ENCODE measurements at places on chromosomes 4 and X.

DNA sequence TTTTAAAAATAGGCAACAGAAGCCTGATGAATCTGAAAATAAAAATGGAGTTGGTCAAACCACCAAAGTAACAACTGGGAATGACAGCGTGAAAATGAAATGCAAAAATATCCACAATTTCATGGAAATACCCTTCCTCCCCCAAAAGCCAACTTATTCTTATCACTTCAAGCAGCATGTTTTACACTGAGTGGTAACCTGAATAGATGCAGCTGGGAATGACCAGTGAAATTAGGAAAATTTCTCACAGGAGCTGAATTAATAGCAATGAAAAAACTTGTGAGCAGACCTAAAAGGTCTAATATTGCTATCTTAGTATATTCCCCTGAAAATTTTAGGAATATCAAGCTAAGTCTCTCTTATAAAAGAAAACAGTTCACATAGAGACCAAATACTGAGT lies 239.0 kb downstream of the PCDH18 start:
- DNase-seq = no peak

GRCh38 chr4:142396279-142396678 lies 449.8 kb downstream of the INPP4B start:
- no peak for DNase-seq

DNA sequence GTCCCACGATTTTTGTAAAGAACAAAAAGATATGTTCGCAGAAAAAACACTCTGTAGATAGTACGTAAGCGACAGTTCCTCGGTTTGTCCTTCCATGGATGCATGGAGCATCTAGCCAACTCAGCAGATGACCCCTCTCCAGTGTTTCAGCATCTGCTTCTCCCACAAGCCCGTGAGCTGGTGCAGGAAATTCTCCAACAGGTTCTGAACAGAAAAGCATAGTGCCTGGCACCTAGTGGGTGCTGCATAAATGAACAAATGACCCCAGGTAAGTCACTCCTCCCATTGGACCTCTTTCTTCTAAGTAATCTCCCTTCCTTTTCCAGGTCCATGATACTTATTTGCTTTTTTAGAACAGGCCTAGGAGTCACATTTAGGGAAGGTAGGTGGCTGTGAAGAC lies 966 bp upstream of the KIAA0232 start:
- no peak for DNase-seq

DNA sequence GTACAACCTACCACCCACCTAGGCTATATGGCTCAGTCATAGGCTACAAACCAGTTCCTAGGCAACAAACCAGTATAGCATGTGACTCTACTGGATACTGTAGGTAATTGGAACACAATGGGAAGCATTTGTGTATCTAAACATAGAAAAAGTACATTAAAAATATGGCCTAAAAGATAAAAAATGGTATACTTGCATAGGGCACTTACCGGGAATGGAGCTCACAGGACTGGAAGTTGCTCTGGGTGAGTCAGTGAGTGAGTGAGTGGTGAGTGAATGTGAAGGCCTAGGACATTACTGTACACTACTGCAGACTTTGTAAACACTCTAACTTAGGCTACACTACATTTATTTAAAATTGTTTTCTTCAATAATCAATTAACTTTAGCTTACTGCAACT lies 139.2 kb upstream of the RBPJ start:
- no peak for DNase-seq

DNA sequence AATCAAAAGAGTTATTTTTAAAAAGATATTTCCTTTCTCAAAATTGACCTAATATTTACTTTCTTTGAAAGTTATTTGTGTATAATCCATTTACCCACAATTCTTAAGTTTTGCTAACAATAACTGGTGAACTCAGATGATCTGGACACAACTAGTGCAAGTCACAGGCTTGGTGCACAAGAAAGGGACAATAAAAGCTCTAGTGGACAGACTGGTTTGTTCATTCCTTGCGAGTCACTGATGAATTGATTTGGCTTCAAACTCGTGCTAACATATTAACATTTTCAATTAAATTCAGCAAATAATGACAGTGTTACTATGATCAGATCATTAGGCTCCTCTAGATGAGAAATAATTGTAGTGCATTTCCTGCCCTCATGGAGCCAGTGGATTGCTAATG lies 169.2 kb downstream of the BMPR1B start:
- DNase-seq = no peak

DNA sequence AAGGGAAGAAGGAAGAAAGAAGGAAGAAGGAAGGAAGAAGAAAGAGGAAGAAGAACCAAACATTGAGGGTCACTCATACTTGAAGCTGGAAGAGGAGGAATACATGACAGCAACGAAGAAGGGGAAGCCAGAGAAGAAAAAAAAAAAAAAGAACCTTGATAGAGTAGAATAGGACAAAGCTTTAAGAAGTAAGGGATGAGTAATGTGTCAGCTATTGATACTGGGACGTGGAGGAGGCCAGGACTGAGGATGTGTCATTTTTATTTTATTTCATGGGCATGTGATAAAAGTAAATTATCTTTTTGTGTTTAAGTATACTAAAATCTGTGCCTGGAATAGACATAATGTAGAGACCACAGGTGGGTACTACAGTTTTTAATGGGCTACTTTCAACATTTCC lies 6.4 kb downstream of the EDA2R start:
- no peak for DNase-seq

DNA sequence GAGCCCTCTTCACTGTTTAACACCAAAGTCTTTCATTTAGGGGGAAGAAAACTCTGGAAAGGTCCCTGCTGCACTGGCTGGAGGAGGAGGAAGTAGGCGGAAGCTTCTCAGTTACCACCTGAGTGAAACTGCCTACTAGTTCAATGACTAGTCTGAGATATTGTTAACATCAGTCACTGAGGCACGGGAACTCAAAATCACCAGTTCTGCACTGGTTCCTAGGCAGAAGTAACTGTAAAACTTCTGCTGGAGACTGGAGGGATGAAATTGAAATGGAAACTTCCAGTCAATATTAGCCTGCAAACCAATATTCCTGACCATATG lies 178.3 kb downstream of the SNCA start:
- DNase-seq = no peak

- DNase-seq = no peak
Measured at GRCh38 chr4:168502861-168503260, 6.0 kb downstream of the PALLD start.

DNA sequence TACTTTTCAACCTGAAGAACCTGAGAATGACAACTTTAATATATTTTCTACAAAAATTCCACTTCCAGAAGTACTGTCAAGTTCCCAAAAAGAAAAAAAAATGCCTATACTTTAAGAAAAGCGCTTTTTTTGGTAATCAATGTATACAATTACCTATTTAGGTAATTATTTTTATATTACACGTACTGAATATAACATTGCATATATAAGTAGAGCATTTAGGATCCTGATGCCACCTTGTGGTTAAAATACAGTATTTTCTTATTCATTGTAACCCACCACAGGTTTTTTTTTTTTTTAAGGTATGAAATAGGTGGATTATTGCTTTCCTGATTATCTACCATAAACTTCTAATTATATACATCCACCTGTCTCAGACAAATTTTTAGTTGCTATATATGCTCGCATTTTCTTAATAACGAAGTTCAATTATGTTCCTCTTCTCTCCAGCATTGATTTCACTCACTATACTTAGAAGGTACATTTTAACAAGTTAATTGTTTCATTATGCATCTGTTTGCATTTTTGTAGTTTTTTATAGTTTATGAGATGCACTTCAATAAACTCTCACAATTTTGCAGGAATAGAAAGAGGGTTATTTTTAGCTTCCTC lies 5.2 kb downstream of the MAP9 start:
- DNase-seq = no peak

DNA sequence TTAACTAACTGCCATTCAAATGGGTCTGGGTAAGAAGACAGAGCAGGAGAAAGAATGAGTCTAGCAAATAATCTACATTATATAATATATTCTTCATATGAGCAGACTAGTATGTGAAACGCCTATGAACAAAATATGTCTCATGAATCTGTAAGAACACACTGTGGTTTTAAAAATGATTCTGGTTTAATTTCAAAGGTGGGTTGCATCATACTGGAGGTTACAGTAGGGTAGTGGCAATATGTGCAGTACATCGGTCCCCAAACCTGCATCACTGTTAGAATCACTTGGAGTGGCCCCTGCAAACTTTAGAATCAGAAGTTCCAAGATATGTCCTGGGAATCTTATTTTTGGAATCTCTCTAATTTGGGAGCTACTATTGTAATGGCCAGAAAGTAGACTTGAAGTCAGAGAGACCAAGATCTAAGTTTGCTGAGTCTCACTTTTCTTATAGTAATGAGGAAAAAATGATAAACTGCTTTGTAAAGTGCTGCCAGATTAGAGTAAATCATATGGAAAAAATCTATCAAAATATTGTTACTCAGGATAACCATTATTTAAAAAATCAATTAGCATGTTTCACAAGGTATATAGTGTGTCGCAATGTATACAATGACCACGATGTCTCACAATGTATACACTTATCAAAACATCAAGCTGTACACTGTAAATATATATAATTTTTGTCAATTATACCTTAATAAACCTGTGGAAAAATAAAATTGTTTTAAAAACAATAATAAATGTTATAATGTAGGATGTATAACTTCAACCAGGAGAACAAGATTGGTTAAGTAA lies 37.9 kb upstream of the ARSJ start:
- no peak for DNase-seq

DNA sequence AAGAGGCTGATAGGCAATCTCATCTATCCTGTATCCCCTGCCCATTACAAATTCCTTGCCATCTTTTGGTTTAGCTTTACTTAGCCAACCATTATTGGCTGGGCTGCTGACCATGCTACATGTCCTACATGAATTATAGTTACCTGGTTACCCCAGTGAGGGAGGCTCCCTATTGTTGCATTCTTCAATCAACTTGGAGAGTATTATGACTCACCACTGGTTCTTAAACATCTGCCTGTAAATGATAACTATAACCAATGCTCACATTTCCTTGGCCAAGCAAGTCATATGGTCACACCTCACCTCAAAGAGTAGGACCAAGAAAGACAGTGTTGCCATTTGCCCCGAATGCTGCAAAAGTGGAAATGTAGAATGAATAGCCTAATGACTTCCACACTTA lies 297.6 kb downstream of the IL15 start:
- DNase-seq = no peak

- no peak for DNase-seq
Measured at GRCh38 chrX:118286066-118286762, 59.7 kb upstream of the WDR44 start.

DNA sequence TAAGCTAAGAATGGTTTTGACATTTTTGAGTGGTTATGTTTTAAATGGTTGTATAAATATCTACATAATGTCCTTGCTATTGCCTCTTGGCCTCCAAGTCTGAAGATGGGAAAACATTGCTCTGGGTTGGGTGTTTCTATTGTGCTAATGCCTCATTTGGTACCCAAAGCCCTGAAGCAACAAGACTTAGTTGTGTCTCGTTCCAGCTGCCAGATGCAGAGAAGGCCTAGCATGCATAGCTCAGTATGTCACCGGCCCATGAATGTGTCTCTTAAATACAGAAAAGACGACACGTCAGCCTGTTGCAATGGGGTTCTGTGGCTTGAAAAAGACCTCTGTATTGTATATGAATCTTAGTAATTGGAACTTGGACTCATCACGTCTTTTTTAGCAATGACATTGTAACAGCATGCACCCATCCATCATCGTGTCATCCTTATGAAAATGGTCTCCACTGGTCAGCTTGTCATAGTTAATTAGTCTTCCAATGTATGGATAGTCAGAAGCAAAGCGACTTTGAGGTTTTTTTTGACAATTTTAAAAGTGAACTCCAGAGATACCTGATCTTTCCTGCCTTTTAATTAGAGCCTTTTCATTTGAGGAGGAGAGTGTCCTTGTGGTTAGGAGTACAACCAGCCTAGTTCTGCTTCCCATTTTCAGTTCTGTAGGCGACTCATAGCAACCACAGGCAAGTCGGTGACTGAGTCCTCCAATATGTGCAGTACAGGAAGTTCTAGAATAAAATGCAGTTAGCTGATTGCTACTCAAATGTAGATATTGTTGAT lies 126.4 kb upstream of the GATB start:
- no peak for DNase-seq

- no peak for DNase-seq
Measured at GRCh38 chrX:41314204-41314603, 19.8 kb upstream of the DDX3X start.

GRCh38 chr4:116016201-116016600 lies 902.8 kb upstream of the NDST4 start:
- no peak for DNase-seq

GRCh38 chr4:7782783-7783182 lies 156.9 kb downstream of the AFAP1 start:
- DNase-seq = no peak

DNA sequence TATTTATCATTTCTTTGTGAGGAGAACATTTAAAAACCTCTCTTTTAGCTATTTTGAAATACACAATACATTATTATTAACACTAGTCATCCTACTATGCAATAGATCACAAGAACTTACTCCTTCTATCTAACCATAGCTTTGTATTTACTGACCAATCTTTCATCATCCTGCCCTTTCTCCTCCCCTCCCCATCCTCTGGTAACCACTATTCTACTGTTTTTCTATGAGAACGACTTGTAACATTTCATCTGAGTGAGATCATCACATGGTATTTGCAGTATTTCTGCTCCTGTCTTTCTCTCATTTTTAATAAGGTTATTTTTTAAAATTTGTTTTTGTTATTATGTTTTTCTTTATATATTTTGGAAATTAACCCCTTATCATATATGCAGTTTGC lies 331.8 kb downstream of the TEX13C start:
- no peak for DNase-seq

- no peak for DNase-seq
Measured at GRCh38 chr4:19683426-19683825, 568.3 kb upstream of the SLIT2 start.

Measured in stimulated activated CD8-positive, alpha-beta memory T cell treated with anti-CD3 and anti-CD28 coated beads, Interleukin-12 subunit alpha, Interleukin-12 subunit beta, amount 100 ng/mL, for 1 hour (primary cell).